ENCODE measurements at places on chromosomes 5 and 9. TPM values are rescaled to one million over a fixed set of nuclear protein-coding genes. Genes with fewer than 3 reads are reported as not detected.

DNA sequence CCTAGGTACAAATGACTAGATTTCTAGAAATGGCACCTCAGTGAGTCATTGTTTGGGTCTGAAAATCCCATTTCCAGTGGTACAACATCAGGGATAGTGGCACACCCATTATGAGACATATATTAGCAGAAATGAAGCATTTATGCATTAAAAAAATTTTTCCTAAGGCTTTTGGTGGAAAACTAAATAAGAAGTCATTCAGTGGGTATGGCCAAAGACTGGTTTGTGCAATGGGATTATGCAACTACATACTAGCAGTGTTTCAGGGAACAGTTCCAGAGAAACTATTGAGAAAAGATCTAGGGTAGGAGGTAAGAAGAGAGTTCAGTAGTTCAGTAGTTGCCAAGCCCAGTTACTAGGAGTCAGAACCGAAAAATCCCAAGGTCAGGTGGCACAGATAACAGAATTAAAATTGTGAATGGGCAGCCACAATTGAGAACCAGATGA is 106.5 kb upstream of the HAPLN1 start:
- peak; percentile 59 for DNase-seq
- H3K27ac ChIP-seq, result no peak overlapping the region
- no peaks in the 10 kb centered on the region for H3K36me3 ChIP-seq
- H3K4me3 ChIP-seq, result no peak overlapping the region

The SHB gene
- total RNA-seq, result 3.2 TPM

DNA sequence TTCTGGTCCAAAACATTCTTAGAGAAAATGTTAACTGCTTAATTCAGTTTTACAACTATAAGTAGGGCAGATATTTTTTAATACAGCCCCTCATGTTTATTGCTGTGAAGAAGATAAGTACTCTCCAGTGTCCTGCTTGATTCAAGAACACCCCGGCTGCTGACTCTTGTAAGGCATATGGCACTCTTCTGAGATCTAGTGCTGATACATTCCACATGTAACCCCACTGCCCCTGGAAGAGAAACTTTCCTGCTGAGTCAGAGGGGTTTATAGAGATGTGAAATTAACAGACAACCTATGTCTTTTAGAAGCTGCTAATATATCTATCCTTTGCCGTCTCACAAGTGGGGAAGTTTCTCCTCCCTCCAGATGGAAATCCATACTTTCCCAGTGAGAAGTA is 1.0 kb upstream of the MINAR2 start:
- no peaks in the 10 kb centered on the region for H3K36me3 ChIP-seq
- DNase-seq, result no peak
- H3K27me3 ChIP-seq, result no peaks in the 10 kb centered on the region
- H3K27ac ChIP-seq, result no peak overlapping the region

The ZBED3 gene
- total RNA-seq, result 13.9 TPM

- H3K27ac ChIP-seq, result no peak overlapping the region
- H3K27me3 ChIP-seq, result no peaks in the 10 kb centered on the region
- no peaks in the 10 kb centered on the region for H3K4me1 ChIP-seq
- DNase-seq, result no peak
- no peaks in the 10 kb centered on the region for H3K36me3 ChIP-seq
Measured at GRCh38 chr9:13049223-13049622, 230.3 kb downstream of the MPDZ start.

- no peaks in the 10 kb centered on the region for H3K27me3 ChIP-seq
- no peak overlapping the region for H3K4me3 ChIP-seq
- H3K4me1 ChIP-seq, result no peaks in the 10 kb centered on the region
Measured at GRCh38 chr5:127969002-127969401, 114.6 kb upstream of the SLC12A2 start.

DNA sequence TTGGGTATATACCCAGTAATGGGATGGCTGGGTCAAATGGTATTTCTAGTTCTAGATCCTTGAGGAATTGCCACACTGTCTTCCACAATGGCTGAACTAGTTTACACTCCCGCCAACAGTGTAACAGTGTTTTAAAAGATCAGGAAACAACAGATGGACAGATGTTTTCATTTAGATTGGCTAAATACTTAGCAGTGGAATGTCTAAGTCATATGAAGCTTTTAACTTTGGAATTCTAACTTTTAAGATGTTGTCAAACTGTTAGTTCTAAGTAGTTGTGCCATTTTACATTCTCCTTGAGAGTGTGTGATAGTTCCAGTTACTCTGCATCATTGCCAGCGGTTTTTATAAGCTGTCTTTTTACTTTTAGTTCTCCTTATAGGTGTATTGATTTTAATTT is 688.8 kb downstream of the SEMA5A start:
- H3K36me3 ChIP-seq, result no peaks in the 10 kb centered on the region
- no peaks in the 10 kb centered on the region for H3K27me3 ChIP-seq
- no peak overlapping the region for H3K4me3 ChIP-seq
- no peaks in the 10 kb centered on the region for H3K4me1 ChIP-seq
- DNase-seq, result no peak

The CRAT gene
- total RNA-seq, result 93.0 TPM

GRCh38 chr5:5487585-5488360 is 65.3 kb downstream of the ICE1 start:
- no peak for DNase-seq
- H3K4me1 ChIP-seq, result no peaks in the 10 kb centered on the region
- no peaks in the 10 kb centered on the region for H3K27me3 ChIP-seq
- no peaks in the 10 kb centered on the region for H3K36me3 ChIP-seq

DNA sequence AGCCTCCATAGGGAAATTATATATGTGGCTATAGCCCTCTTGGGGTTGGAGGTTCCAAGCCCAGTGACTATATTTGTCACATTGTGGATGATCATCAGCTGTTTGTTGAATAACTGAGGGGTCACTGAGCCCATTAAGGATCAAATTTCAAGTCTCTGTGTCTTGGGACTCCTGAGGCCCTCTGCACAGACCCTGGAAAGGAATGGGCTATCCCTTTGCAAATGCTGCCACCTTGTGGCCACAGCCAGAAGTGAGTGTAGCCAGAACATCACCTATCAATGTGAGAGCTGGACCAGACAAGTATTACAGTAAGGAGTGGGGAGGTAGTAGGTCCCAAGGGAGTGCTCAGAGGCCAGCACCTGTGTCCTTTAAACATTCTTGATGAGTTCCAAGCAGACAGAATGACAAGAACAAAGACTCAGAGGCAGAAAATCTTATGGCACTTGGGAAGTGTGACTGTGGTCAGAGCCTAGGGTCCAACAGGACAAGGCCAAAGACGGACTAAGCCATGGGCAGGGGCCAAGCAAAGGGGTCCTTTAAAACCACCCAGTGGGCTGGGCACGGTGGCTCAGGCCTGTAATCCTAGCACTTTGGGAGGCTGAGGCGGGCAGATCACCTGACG is 8.2 kb downstream of the RPP25L start:
- H3K36me3 ChIP-seq, result no peaks in the 10 kb centered on the region

The PLEKHG4B gene
- total RNA-seq, result 3.4 TPM

DNA sequence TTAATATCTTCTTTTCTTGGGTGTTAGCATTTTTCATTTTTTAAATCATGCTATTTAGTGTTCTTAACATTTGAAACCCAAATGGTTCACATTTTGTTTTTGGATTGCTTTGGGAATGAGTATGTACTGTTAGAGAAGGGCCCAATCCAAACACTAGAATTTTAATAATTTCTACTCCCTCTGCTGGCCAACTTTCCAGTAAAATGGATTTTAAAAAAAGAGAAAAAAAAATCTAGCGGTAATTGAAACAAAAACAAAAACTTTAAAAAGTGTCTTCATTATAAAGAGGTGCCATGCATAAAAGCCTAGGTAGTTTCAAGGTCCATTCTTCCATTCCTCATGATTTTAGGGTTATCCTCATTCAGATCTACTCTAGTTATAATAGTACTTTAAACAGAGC is 32.1 kb upstream of the RICTOR start:
- H3K4me1 ChIP-seq, result no peaks in the 10 kb centered on the region
- no peak overlapping the region for H3K4me3 ChIP-seq
- peaks cover 3% of the 10 kb centered on the region for H3K36me3 ChIP-seq
- H3K27me3 ChIP-seq, result no peaks in the 10 kb centered on the region

- no peak overlapping the region for H3K27ac ChIP-seq
- H3K36me3 ChIP-seq, result no peaks in the 10 kb centered on the region
- H3K27me3 ChIP-seq, result no peaks in the 10 kb centered on the region
Measured at GRCh38 chr5:5539590-5539989, 117.1 kb downstream of the ICE1 start.

DNA sequence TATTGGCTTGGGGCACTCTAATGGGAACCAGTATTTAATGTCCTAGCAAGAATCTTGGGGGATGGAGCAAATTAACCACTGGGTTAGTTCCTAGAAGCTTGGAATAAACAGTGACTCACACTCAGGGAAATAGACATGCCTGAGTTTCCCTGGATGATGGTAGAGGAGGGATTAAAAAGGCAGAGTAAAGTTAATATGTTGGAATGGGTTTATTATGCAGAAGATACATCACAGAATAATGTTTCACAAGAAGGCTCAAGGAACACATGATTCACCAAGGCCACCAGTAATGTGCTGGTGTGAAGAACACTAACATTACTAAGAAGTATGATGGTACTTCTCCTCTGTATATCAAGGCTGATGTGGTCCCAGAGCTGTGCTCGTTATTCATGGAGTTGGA is 752.9 kb upstream of the SEMA6A start:
- no peaks in the 10 kb centered on the region for H3K4me1 ChIP-seq
- no peaks in the 10 kb centered on the region for H3K36me3 ChIP-seq
- DNase-seq, result no peak

DNA sequence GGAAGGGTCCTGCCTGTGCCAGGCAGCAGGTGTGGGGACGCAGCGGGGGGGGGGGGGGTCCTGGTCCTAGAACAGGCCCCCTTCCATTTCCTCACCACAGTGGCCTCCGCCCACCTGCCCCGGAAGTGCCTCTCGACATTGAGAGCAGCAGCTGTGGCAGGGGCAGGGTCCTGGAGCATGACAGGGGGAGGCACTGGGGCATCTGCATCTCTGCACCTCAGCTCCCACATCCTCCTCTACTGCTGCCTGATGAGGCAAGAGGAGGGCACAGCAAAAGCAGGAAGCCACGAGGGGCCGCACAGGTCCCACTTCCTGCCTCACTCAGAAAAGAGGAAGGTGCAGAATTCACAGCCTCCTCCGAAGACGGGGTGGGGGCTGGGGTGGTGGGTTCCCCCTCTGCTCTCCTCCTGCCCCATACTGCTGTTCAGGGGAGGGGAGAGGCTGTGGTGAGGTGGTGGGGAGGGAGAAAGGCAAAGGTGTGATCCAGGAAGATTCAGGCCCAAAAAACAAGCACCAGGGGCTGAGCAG is 14.8 kb downstream of the AKNA start:
- no peak overlapping the region for H3K27ac ChIP-seq
- H3K36me3 ChIP-seq, result no peaks in the 10 kb centered on the region
- H3K4me1 ChIP-seq, result peaks cover 17% of the 10 kb centered on the region
- H3K4me3 ChIP-seq, result no peak overlapping the region
- peak; percentile 55 for DNase-seq
- no peaks in the 10 kb centered on the region for H3K27me3 ChIP-seq

The CDC20B gene
- total RNA-seq, result not detected

The PITX1 gene
- 0.39 TPM for total RNA-seq

DNA sequence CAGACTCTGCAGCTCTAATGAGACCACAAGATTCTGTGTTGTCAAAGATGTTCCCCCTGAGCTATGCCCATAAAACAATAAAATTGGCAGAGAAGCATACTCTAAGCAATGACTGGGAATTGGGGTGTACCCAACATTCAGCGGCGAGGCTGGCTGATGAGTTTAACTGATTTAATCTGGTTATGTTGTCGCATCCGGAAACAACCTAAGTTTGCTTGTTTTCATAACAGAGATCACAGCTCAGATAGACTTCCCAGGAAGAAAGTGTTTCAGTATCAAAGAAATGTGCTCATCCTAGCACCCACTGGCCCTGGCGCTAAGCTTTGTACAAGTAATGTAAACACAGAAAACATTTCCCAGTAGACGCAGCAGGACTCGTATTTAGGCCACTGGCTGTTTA is 7.4 kb downstream of the SEMA5A start:
- H3K27ac ChIP-seq, result no peak overlapping the region
- no peaks in the 10 kb centered on the region for H3K36me3 ChIP-seq
- H3K27me3 ChIP-seq, result no peaks in the 10 kb centered on the region
- no peak overlapping the region for H3K4me3 ChIP-seq

- peak within 1 kb of the TSS; percentile 26 for H3K4me3 ChIP-seq
- H3K36me3 ChIP-seq, result peaks cover 16% of the 10 kb centered on the region
- DNase-seq, result peak; percentile 80
- no peaks in the 10 kb centered on the region for H3K27me3 ChIP-seq
- H3K4me1 ChIP-seq, result peaks cover 43% of the 10 kb centered on the region
Measured at GRCh38 chr5:112921833-112922817, at the start of gene REEP5. REEP5 (minus strand) TSS chr5:112922227; CDS start chr5:112922190, 37 bp downstream.

DNA sequence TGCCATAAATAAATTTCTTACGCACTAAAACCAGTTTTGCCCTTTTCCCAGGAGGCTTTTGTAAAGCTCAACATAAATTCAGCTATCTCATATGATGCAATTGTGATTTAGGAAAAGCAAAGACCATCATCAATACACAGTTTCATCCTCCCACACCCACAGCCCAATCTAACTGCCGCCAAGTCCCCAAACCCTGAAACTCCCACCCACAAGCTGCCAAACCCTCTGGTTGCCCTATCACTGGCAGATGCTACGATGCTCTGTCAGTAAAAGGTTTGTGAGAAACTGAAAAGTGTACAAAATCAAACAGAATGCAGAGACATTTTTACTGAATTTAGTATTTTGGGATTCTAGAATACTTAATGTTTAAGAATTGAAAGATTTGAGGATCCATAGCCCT is 42.8 kb upstream of the NR4A3 start:
- H3K27ac ChIP-seq, result no peak overlapping the region
- DNase-seq, result no peak
- no peak overlapping the region for H3K4me3 ChIP-seq
- no peaks in the 10 kb centered on the region for H3K4me1 ChIP-seq
- no peaks in the 10 kb centered on the region for H3K36me3 ChIP-seq

GRCh38 chr5:110727025-110727314 is 499 bp upstream of the TMEM232 start:
- peak overlapping the region; percentile 35 for H3K27ac ChIP-seq
- H3K4me1 ChIP-seq, result no peaks in the 10 kb centered on the region
- no peaks in the 10 kb centered on the region for H3K27me3 ChIP-seq
- peak overlapping the region; percentile 21 for H3K4me3 ChIP-seq
- no peaks in the 10 kb centered on the region for H3K36me3 ChIP-seq

DNA sequence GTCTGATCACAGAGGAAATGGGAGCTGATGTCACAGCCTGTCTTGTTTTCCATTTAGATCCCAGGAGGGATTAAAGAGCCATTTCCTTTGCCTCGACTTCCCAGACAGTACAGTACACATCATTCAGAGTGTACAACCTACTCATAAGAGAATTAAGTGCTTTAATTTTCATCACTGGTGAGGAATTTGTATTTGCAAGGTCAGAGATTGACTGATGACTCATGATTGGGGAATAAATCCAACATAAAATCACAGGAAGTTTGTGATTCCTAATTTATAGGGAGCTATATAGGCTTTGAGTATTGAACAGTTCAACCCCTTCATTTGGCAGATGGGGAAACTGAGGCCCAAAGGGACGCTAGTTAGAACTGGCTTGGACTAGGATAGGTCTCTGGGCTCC is 4.1 kb upstream of the TOMM5 start:
- no peak overlapping the region for H3K4me3 ChIP-seq
- no peaks in the 10 kb centered on the region for H3K36me3 ChIP-seq
- no peak overlapping the region for H3K27ac ChIP-seq
- no peak for DNase-seq
- H3K4me1 ChIP-seq, result peaks cover 3% of the 10 kb centered on the region
